ENCODE measurements at places on chromosomes 7 and 10.

DNA sequence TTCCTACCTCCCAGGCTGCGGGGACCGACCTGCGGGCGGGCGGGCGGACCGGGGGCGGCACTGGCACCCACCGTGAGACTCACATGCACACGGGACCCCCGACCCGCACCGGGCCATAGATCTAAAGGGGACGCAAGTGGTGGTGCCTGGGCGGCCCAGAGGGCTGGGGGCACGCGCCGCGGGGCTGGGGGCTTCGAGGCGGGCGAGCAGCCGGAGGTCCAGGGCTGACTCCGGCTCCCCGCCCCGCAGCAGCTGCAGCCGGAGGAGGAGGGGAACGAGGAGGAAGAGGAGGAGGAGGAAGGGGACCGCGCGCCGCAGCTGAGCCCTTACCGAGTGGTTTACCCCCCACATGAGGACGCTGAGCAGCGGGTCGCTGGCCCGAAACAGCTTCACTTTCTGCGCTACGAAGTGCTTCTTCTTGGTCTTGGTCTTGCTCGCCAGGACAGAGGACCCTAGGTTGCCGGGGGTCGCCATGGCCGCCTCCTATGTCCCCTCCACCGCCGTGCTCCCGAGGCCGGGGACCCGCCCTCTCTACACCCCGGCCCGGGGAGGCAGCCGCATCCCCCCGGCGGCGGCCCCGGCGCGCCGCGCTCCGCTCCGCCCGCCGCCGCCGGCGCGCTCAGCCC, 412 bp downstream of the PIP4K2A start:
- DNase-seq, result no peak

- no peak for DNase-seq
Measured at GRCh38 chr10:87694011-87694794, 34.5 kb downstream of the PAPSS2 start.

GRCh38 chr10:123911866-123912265, 20.3 kb upstream of the CPXM2 start:
- no peak for DNase-seq

GRCh38 chr7:101624246-101625001, 4.7 kb downstream of the MYL10 start:
- DNase-seq, result no peak
